Peyer's patch (tissue), 4 donors: ENCODE measurements at places on chromosomes 12 and 14.

DNA sequence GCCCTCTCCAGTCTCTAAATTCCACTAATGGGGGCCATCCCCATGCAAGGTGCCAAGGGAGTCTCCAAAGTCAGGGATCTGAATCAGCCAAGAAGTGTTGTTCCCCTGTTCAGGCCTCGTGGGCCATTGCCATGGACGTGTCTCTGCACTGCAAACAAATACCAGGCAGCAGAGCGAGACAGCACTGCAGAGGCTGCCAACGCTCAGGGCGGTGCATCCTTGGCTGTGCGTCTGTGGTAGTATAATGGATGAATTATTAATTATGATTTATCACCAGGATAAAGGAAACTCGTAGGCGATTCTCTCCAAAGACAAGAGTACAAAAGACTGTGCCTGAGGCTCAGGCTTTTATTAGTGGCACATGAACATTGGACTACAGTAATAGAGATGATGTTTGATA lies 122.3 kb upstream of the NTF3 start:
- no peaks in the 10 kb centered on the region for H3K27me3 ChIP-seq
- H3K27ac ChIP-seq = no peak overlapping the region
- no peak overlapping the region for H3K4me3 ChIP-seq
- no peaks in the 10 kb centered on the region for H3K36me3 ChIP-seq

DNA sequence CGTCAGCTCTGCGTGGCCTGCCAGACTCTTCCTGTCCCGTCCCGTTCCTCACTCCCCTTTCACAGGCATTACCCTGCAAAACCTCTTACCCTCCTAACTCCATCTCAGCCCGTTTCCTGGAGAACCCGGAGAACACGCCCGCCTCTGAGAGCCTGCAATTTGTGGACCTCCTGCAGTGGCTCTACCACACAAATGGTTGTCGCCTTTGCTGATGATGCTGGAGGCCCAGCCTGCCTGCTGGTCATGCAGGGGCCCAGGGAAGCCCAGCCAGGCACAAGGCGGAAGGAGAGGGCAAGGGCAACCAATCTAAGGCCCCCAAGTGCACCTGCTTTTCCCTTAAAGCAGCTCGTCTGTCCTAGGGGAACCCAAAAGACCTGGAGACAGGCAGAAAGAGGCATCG lies 22.5 kb downstream of the RFLNA start:
- H3K36me3 ChIP-seq = peaks cover 7% of the 10 kb centered on the region
- H3K4me1 ChIP-seq = no peaks in the 10 kb centered on the region
- no peak overlapping the region for H3K4me3 ChIP-seq
- no peaks in the 10 kb centered on the region for H3K27me3 ChIP-seq
- no peak overlapping the region for H3K27ac ChIP-seq

GRCh38 chr14:25463480-25463879 lies 413.5 kb upstream of the STXBP6 start:
- no peak overlapping the region for H3K4me3 ChIP-seq
- H3K4me1 ChIP-seq = no peaks in the 10 kb centered on the region
- no peaks in the 10 kb centered on the region for H3K27me3 ChIP-seq
- no peak overlapping the region for H3K27ac ChIP-seq

- no peaks in the 10 kb centered on the region for H3K36me3 ChIP-seq
- H3K4me1 ChIP-seq = no peaks in the 10 kb centered on the region
- no peak overlapping the region for H3K27ac ChIP-seq
- no peaks in the 10 kb centered on the region for H3K27me3 ChIP-seq
Measured at GRCh38 chr14:53851394-53852090, 105.1 kb downstream of the BMP4 start.

- no peak overlapping the region for H3K4me3 ChIP-seq
- no peak for DNase-seq
- no peaks in the 10 kb centered on the region for H3K36me3 ChIP-seq
- no peaks in the 10 kb centered on the region for H3K27me3 ChIP-seq
Measured at GRCh38 chr14:101589486-101590015, 28.3 kb downstream of the DIO3 start.

DNA sequence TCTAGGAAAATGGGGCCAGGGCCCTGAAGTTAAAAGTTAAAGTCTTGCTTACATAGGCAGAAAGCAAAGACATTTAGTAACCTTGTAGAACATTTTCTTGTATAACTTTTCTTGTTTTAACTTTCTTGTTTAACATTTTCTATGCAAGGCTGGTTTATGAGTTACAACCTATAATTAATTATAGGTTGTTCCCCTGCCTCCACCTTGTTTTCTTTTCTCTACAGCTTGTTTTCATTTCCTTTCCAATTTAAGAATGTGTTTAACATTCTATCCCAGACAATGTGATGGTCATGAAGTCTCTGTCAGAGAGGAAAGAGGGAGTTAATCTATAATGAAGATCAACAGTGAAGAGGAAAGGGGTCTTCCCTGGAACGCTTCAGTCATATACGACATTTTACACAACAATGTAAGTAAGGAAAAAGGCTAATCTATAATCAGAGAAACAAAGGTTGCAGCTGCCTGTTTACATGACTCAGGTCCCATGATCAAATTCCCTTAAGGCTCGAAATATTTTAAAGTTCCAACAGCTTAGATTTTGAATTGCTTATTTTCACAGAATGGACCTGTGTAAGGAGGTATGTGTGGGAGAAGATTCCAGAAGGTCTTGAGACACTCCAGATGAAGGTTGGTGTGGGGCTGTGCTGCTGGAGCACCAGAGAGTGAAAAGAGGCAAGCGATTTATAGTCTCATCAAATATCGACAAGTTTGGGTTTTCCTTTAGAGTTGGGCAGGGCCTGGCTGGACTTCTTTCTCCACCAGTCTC lies 34.2 kb upstream of the TCL1B start:
- no peaks in the 10 kb centered on the region for H3K27me3 ChIP-seq
- no peaks in the 10 kb centered on the region for H3K36me3 ChIP-seq
- no peak for DNase-seq
- H3K27ac ChIP-seq = no peak overlapping the region
- no peak overlapping the region for H3K4me3 ChIP-seq

DNA sequence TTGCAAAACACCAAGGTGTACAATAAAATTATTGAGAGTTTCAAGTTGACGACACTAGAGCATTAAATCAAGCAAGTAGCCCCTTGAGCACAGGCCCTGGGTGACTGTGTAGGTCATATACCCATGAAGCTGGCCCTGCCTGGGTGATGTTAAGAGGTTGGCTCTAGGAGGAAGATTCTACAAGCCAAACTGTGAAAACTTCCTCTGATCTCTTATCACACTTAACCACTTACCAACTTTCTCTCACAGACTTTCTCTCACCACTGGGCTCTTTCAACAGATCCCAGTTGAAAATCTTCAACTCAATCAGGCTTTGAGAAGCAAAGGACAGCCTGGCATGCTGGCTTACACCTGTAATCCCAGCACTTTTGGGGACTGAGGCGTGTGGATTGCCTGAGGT lies 186.9 kb upstream of the BTG1 start:
- no peaks in the 10 kb centered on the region for H3K4me1 ChIP-seq
- DNase-seq = no peak
- H3K27me3 ChIP-seq = no peaks in the 10 kb centered on the region

DNA sequence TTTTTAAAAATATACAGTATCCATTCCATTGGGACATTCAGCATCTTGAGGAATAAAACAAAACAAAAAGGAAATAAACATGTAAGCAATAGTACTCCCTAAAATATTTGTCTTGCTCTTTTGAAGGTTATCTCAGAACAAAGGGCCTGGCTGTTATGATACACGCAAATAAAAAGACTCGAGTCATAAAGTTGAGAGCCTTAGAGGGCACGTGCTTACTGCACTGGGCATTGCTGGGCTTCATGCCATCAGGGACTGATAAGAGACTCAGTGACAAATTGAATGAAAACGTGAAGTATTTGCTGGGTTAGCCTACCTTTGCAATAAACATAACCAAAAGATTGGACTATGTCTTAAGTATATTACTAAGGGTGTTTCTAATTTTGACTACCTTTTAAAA lies 118.9 kb downstream of the SLC35F4 start:
- H3K36me3 ChIP-seq = no peaks in the 10 kb centered on the region
- no peak for DNase-seq
- H3K4me1 ChIP-seq = no peaks in the 10 kb centered on the region
- no peak overlapping the region for H3K4me3 ChIP-seq

DNA sequence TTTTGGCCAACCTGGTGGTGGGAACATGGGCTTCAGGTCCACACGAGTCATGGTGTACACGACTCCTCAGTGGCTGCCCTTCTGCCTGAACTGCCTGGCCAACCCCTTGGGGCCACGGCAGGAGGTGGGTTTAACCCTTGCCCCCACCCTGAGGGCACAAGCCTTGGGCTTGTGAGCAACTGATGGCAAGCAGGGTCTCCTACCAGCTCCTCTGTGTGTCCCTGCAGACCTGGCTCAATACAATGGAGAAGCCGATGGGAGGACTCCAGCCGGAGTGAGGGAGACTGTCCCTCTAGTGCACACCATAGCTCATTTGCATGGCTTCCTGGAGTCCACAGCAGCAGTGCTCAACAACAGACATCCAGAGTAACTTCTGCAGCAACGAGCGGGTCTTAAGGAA lies 28.0 kb downstream of the JAG2 start:
- H3K36me3 ChIP-seq = no peaks in the 10 kb centered on the region
- H3K4me1 ChIP-seq = peaks cover 6% of the 10 kb centered on the region
- no peaks in the 10 kb centered on the region for H3K27me3 ChIP-seq
- DNase-seq = no peak
- no peak overlapping the region for H3K27ac ChIP-seq

DNA sequence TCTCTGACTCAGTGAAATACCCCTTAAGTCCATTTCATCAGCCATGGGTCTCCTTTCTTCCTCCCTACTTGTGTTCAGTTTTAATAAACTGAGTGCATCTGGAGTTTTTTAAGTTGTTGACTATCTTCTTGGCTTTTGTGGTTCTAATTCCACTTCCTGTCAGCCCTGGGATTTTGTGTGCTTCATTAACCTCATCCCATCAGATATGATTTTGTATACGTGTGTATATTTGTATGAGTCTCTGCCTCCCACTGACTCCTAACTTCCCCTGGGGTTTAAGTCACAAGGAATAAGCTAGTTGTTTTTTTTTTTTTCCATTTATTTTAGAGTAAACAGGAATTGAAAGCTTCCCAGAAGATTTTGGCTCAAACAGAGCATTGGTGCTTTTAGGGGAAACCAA lies 62.7 kb downstream of the TTLL5 start:
- H3K36me3 ChIP-seq = no peaks in the 10 kb centered on the region
- H3K4me3 ChIP-seq = no peak overlapping the region
- DNase-seq = no peak
- H3K27ac ChIP-seq = no peak overlapping the region
